GM12892 (cell line): ENCODE measurements at places on chromosomes 2 and 18.
A peak's percentile ranks its signal among the peaks of the same experiment; 100 is the strongest.

DNA sequence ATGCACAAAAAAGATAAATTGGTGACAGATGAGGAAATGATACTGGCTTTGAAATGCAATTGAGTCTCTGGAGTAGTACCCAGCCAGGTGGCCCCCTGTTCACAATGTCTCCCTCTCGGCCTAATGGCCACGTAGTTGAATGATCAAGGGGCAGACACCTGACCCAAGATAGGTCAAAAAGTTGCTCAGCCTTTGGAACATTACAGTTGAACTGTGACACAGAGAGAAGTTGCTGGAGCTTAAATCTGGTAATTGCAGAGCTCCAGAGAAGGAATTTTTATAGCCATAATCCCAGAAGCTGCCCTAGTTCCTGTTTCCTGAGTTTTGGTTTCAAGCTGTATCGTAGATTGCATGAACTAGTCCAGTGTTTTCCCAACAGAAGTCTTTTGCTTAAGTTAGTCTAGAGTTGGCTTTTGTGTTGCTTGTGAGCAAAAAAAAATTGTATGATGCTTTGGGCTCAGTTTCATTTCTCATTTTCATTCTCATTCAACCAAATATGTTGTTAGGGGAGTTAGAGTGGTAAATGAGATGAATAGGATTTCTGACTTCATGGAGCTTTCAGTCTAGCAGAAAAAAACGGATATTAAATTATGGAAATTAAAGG lies 117.9 kb downstream of the CSRNP3 start:
- no peak for DNase-seq

DNA sequence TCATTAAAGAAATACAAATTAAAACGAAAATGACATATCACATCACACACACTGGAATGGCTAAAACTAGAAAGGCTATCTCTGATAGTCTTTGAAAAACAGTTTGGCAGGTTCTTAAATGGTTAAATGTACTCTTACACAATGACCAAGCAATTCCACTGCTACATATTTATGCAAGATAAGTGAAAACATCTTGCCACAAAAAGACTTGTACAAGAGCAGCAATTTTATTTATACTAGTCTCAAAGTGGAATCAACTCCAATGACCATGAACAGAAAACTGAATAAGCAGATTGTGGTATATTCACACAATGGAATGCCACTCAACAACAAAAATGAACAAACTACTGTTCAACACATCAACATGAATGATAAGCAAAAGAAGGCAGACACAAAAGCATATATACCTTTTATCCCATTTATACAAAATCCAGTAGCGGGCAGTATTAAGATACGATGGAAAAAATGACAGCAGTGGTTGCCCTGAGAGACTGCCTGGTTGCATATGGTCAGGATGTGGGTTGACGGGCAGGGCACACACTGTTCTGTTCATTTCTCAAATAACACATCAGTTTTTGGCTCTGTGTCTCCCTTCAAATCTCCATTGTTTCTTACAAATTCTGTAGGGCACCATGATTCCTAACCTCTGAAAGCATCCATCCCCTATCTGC lies 25.4 kb downstream of the SP100 start:
- DNase-seq = peak; percentile 10

GRCh38 chr2:111694700-111695101 lies 189.3 kb downstream of the ANAPC1 start:
- DNase-seq = no peak

DNA sequence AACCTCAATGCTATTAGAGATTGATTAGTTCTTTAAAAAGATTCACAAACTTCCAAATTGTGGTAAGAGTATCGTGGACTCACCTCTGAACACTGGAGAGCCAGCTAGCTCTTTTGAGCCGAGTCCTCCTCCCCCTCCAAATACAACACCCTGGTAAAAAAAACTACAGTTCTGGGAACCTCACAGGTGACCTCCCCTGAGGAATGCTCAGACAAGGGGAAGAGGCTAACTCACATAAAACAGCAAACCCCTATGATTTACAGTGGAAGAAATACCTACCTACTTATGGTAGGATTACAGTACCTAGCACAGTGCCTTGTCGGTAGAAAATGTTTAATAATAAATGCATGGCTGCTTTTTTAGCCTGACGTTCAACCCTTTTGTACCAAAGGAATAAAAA lies 8.4 kb downstream of the ZNF24 start:
- no peak for DNase-seq

- no peak for DNase-seq
Observed at GRCh38 chr18:60936101-60936500, 397.1 kb upstream of the CDH20 start.

DNA sequence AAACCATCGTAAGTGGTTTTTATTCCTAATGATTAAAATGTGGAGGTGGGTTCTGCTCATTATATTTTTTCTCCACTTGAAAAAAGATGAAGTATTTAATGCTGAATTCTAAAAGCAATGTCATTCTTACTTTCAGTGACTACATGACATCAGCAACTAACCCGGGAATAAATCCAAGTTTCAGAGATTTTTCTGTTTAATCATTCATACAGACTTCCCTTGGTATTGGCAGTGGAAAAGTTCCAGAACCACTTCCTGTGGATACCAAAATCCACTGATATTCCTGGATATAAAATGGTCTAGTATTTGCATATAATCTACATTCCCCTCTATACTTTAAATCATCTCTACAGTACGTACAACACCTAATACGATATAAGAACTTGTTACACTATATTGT lies 128.6 kb downstream of the ZNF532 start:
- no peak for DNase-seq

GRCh38 chr2:171958475-171958874 lies 36.2 kb downstream of the HAT1 start:
- DNase-seq = no peak

DNA sequence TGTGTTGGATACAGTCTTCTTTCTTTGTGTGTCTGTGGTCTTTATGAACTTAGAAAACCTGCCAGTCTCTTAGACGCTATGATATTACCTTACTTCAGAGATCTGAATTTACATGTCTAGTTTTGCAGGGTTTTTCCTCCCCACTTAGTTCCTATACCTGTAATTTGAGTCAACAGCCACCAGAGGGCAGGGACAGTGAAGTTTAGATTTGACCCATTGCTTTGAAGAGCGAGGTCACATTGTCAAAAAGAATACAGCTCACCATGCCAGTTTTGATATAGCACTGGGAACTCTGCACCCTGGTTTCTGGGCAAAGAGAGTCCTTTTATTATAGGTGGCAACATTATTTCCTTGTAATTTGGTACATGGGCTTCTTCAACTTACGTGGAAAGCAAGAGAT lies 102.3 kb downstream of the MAPK4 start:
- no peak for DNase-seq

- DNase-seq = no peak
Observed at GRCh38 chr2:162925595-162925994, 87.0 kb upstream of the KCNH7 start.

GRCh38 chr18:44887227-44887631 lies 206.5 kb downstream of the SETBP1 start:
- DNase-seq = no peak

- no peak for DNase-seq
Observed at GRCh38 chr2:126858436-126858835, 40.3 kb upstream of the TEX51 start.

GRCh38 chr2:239193925-239194677 lies 206.7 kb downstream of the HDAC4 start:
- no peak for DNase-seq

DNA sequence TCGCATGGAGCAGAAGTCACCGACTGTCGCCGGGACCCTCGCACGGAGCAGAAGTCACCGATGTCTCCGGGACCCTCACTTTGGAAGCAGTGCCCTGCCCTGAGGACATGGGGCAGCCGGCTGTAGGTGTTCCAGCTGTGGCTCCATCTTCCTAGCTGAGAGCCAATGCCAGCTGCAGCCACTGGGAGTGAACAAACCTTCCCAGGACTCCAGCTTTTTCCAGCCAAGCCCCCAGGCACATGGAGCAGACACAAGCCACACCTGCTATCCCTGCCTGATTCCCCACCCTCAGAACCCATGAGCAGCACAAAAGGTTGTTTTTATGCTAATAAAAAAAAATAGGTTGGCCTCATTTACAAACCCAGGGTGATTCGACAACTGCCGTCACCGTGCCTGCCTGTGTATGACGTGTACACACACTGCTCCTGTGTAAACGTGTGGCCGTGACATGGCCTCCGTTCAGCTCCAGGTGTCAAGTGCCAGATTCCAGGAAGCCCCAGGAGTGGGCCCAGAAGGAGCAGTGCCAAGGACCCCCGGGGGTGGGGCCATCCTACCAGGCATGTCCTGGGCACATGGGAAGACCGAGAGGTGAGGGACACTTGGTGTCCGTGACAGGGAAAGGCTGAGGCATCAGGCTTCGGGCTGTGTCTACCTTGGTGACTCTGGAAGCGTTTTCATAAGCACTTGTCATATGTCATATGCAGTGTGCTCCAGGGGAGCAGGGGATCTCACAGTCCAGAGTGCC lies 91.5 kb downstream of the EIPR1 start:
- no peak for DNase-seq

DNA sequence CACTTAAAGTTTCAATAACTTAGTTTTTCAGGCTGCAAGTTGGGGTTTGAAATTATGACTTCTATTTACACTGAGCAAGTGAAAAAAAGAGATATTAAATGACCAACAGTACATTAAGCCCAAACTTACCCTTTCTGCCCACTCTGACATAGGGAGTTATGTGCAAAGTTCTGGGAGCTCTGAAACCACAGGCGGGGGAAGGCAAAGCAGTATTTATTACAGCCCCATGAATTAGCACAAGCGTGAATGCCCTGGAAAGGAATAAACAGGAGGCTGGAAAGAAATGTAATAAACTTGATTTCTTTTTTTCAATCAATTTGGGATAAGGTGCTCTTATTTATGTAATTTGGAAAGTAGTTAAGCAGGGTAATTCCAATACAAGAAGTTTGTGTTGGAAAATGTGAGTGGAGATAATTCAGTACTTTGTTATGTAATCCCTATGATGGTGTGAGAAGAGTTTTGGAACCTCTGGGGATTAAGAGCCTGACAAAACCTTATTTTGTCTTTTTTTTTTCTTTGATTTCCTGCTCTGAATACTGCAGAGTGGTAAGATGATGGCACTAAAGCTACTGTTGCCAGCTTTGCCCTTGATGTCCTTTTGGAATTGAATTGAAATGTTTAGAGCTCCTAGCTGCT lies 351.5 kb downstream of the ARHGAP15 start:
- no peak for DNase-seq

DNA sequence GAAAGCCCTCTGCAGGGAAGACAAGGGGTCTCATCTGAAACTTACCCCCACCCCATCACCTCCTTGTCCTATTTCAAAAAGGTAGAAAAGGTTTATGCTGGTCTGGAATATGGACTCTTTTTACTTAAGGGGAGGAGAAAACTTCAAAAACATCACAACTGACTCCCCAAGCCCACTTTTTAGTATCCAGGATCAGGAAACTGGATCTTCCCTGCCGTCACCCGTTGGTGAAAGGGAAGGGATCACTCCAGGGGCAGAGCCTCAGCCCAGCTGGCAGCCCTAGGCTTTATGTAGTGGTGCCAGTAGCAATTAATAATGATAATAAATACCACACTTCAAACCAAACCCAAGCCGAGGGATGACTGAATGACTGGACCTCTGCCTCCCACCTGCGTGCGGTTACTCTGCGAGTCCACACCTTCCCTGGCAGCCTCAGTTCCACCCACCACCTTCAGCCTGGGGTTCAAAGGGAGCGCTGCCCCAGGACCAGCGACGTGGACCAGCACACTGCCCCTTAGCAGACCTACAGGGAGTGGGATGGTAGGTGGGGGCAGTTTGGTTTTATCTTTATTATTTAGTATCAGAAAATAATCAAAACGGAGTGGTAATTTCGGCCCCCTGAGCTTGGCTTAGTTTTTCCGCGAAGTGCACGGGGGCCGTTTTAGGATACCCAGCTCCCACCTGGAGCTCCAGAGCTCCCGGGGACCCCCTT lies 4.9 kb upstream of the GATA6 start:
- DNase-seq = no peak

DNA sequence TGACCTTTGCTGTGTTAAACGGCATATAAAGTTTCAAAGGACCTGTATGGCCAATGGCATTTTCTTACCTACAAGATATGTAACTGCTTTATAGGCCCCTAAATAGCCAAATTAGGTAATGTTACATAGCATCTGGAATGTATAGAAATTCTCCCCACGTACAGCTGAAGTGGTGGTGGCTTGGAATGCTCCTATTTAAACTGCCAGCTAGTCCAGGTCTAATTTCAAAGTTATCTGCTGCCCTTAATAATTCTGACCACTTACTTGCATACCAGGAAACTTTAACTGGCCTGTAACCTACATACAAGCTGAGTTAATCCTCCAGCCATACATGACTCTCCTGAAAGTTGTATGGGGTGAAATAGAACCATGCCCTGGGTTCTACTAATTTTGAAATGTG lies 1.3 kb downstream of the KIAA2012 start:
- DNase-seq = no peak

- DNase-seq = no peak
Observed at GRCh38 chr2:222671259-222672067, at the start of gene MOGAT1. TSS of gene MOGAT1 (plus strand) at chr2:222671658. CDS start at chr2:222671786, 128 bp downstream.

GRCh38 chr2:211035548-211036185 lies 479.3 kb downstream of the CPS1 start:
- DNase-seq = no peak

DNA sequence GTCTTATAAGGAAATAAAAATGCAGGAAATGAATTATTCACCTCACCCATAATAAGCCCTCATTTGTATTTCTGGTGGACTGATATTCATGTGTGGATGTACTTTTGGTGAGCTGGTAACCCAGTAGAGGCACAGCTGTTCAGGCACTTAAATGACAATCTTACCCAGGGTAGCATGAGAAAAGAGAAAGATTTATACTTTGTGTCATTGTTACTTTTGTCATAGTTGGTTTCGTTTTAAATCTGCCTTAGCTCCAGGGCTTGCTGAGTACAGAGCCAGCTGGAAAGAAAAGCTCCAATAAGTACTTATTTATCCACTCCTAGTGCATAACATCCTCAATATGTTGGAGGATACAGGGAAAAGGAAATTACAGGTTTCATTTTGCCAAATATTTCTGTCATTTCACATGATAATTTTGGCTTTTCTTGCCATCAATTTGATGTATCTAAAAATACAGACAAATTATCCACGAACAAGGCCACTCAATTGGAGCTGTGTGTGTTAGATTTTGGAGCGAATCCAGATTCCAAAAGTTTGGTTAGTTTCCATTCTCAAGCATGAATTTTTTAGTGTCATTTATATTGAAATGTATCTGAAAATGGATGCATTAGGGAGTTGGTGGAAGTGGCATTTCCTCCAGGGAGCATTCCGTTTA lies 1276.1 kb upstream of the FAM98A start:
- no peak for DNase-seq
